ENCODE measurements at places on chromosomes 16 and 17.

GRCh38 chr16:10688291-10688690 lies 6.4 kb downstream of the TEKT5 start:
- DNase-seq, result no peak

DNA sequence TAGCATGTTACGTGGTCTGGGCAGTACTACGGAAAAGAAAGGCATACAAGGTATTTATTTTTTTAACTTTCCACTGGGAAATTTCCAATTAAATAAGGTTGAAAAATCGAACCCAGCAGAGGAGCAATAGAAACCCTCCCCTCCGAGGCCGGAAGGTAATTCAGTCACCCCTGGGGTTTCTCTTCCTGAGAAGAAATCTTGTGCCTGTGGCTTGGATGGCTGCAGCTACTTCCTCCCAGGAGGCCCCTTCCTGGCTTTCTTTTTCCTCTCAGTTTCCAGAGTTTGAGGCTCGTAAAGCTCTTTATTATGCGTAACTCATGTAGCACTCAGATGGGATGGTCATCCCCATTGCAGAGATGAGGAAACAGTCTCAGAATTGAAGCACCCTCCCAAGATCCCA lies 140.3 kb downstream of the ASIC2 start:
- DNase-seq, result no peak

DNA sequence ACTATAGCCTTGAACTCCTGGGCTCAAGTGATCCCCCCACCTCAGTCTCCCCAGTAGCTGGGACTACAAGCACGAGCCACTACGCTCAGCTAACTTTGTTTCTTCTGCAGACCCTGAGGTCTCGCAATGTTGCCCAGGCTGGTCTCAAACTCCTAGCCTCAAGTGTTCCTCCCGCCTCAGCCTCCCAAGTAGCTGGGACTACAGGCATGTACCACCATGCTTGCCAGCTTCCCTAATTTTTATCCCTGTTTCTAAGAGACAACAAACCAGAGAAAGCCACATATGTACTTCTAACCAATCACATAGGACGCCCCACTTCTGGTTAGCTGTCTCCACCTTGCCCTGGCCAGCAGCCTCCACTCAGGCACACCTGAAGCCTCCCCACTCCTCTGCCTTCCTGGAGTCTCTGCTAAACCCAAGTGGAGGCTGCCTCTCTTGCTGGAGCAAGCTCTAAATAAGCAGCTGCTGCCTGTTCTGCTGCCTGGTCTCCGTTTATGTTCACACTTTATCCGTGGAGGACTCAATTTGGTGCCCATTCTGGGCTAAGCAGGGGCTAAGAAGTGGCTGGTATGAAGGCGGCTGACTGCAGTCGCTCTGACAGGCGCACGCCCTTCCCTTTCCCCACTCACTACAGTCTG lies 24.7 kb downstream of the NSMCE1 start:
- no peak for DNase-seq

DNA sequence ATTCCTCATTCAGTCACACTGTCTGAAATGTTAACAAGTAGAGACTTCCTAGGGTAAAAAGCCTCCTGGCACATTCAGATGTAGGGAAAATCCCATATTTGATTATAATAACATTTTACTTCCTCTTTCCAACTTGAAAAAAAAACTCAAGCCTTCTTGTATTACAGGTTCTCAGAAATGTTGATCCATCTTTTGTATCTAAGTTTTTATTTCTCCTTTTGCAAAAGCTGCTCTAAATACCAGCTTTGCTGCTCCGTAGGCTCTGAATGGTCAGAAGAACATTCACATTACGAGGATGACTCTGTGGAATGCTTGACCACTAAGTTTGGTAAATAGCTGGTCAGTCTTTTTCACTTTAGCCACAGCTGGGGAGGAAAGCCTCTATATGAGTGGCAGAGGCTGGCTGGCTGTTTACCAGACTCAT lies 13.2 kb upstream of the HEATR6 start:
- no peak for DNase-seq

- no peak for DNase-seq
Observed at GRCh38 chr16:58074657-58075056, 49.1 kb downstream of the MMP15 start.

DNA sequence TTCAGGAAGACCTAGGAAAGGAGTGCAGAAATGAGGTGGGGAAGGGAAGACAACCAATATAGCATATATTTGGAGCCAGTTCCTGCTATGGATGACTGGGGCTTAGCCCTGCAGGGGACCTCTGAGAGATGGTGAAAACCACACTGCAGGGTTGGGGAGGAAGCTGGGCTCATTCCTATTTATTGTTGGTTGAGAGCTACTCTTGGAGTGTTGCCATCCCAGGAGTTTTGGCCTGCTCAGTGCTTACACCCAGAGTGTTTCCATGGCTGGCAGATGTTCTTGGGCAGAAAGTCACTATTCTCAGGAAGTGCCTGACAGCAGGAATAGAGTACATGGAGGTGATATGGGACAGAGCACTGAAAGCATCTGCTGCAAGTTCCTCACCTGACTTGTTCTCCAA lies 145.8 kb downstream of the SPACA3 start:
- DNase-seq, result no peak

GRCh38 chr17:72430611-72431432 lies 310.0 kb downstream of the SOX9 start:
- DNase-seq, result no peak

DNA sequence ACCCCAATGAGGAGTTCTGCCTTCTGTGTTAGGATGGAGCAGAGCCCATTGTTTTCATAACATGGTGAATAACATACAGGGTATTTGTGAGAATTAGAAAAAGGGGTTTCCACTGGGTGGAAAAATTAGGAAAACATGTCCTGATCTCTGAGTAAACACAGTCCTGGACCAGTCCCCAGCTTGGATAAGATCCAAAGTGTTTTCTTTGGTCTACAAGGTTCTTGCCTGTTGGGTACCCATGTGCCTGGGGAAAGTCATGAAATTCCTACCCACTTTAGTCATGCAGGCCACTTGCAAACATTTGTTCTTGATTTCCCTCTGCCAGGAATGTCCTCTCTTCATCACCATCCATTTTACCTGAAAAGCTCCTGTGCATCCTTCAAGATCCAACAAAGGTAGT lies 164.8 kb upstream of the DYNLRB2 start:
- DNase-seq, result no peak

- DNase-seq, result no peak
Observed at GRCh38 chr16:69316595-69317034, 5.5 kb downstream of the VPS4A start.

DNA sequence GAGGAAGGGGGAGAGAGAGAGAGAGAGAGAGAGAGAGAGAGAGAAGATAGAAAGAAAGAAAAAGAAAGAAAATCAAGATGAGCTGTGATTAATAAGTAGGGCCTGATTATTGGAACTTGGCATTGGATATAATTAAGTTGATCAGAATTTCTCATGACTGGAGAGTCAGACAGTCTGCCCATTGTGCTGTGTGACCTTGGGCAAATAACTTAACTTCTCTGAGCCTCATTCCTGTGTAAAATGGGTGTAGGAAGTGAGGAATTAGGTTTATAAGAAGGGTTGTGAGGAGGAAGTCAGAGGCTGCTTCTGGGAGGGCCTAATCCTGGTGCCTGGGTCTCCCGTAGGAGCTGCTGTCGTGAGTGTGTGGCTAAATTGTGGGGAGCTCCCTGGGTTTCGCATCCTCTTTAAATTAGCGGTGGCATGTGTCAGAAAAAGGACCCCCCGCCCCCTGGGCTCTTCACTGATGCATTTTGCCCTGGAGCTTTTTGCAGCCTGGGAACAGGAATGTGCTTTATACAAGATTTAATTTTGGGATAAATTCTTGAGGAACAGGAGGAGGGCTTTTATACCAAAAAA lies 76.0 kb downstream of the CMIP start:
- no peak for DNase-seq

DNA sequence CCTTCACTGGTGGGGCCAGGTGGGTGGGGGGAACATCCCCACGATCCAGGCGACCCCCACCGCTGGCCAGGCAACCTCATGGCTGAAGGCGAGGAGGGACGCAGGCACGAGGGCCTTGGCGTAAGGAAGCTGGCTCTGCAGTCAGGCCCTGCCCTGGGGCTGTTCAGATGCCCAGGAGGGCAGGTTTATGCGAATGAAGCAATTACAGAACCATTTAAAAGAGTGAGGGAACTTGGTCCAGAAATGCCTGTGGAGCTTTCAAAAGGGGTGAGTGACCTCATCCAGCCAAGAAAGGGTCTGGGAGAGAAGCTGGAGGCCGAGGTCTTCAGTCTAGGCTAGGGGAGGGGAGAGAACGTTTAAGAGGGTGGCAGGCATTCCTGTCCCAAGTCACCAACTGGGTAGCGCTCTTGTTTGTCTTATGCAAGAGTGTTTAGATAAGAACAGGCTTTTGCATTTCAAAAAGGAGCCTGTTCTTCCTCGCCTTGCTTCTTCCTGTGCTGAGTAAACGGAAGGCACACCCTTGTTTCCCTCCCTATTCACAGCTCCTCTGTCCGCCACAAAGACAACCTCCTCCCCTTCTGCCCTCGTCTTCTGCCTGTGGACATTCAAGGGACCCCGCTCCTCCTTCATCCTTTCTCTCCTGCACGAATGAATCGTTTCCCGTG lies 183.5 kb upstream of the SDK2 start:
- DNase-seq, result no peak

- no peak for DNase-seq
Observed at GRCh38 chr16:29824589-29825144, 4.4 kb downstream of the MVP start.

GRCh38 chr17:28889996-28890395 lies 7.5 kb downstream of the FLOT2 start:
- no peak for DNase-seq

- no peak for DNase-seq
Observed at GRCh38 chr16:19520861-19521331, 1.0 kb downstream of the GDE1 start.

- no peak for DNase-seq
Observed at GRCh38 chr17:49488612-49489011, 6.5 kb upstream of the NGFR start.

Measured in GM04504 (cell line).